ENCODE measurements at places on chromosomes 16 and 17.

DNA sequence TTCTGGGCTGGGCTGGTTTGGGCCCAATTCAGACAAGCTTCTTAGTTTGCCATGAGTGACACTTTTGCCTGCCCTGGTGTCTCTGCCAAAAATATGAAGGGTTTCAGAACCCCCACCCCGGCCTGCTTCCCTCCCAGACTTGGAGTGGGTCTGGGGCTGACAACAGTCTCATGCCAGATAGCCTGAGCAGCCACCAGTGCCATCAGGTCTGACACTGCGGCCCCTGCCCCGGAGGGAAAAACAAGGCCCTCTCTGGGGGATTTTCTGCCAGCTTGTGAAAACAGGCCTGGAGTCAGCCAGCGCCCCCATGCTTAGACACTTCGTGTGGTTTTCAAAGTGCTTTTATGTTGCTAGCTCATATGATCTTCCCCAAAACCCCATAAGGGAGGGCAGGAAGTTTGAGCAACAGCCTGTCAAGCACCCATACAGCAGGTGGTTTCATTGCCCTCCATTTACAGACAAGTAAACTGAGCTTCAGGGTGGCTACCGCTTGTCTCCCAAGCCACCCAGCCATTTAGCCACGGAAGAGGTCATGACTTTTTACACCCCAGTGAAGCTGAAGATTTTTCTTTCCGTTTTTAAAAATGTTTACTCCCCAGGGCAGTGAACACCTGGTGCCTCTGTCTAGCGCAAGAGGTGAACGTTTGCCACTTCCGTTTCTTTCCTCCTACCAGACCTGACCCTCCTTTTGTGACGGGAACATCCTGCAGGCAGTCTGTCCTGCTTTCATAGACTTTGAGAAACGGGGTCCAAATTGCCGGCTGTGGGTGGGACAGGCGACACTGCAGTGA, 300.6 kb downstream of the SEC14L1 start:
- DNase-seq, result no peak

DNA sequence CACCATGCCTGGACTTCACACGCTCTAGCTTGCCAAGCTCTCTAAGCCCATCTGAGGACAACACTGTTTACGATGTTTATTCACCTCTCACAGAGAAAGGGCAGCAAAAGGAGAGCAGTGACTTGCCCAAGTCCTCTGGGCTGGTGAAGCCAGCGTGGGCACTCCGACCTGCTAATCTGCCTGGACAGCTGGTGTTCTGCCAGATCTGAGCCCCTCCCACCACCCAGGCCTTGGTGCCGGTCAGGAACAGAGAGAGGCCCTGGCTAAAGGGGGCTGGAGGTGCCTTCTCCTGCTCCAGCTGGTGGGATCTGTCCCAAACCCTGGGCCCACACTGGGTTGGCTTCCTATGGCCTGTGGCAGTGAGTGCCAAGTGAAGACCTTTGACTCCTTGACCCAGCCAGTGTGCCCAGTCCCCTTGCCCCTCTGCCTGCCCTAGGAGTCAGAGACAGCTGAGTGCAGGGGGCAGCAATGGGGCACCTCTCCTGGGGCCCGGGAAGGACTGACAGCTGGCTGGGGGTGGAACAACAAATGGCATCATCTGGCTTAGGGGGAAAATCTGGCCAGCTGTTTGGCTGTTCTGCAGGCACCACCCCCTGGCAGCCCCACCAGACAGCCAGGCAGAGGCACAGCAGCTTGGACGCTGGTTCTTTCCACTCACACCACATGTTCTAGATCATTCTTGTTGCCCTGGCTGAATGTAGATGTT, 1.8 kb upstream of the SLC4A1 start:
- DNase-seq, result no peak

DNA sequence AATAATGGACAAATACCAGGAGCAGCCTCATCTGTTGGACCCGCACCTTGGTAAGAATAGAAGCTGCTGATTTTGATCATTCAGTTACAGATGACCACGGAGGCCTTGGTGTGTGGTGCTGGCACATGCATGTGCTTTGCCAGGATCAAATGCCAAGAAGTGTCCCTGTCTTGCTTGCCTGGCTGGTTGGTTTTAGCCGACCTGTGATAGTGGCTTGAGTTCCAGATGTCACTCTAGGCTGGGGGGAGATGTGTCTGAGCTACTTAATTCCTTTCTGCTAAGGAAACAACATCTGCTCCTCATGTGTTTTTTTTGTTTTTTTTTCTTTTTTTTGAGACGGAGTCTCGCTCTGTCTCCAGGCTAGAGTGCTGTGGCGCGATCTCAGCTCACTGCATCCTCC, 4.3 kb downstream of the TBCD start:
- no peak for DNase-seq

DNA sequence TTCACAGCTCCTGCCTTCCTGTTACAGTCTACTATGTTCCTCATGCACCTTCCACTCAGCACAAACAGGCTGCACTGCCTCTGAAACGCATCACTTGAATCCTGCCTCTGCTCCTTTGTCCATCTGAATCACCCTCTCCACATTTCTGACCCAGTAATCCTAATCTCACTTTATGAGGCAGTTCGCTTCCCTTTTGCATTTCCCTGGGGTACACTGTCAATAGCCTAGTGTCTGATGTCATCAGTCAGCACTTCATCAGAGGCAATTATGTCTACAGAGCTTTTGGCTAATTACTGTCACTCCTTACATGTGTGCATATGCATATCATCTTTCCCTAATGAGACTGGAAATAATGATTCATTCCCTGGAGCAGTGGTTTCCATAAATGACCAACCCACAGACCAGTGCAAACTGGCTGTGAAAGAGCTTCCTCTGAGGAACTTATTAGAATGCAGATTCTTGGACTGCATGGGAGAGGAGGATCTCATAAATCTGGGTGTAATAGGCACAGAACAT, 23.6 kb downstream of the CA4 start:
- peak; percentile 35 for DNase-seq

- no peak for DNase-seq
These were observed 31.1 kb downstream of the BAIAP2 start for GRCh38 chr17:81066072-81066471.

DNA sequence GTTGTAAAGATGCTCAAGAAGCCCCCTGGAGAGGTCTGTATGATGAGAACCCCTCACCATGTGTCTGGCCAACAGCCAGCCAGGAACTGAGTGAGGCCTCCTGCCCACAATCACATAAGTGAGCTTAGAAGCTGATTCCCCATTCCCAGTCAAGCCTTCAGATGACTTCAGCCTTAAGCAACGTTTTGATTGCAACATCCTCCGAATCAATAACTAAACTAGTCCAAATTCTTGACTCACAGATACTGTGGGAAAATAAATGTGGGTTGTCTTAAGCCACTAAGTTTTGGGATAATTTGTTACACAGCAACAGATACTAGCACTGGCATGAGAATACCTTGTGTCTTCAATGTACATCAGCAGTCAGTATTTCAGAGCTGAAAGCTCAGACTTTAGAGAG, 54.5 kb upstream of the HS3ST4 start:
- DNase-seq, result no peak

- DNase-seq, result no peak
These were observed 27.5 kb downstream of the KCNJ16 start for GRCh38 chr17:70102531-70102930.

DNA sequence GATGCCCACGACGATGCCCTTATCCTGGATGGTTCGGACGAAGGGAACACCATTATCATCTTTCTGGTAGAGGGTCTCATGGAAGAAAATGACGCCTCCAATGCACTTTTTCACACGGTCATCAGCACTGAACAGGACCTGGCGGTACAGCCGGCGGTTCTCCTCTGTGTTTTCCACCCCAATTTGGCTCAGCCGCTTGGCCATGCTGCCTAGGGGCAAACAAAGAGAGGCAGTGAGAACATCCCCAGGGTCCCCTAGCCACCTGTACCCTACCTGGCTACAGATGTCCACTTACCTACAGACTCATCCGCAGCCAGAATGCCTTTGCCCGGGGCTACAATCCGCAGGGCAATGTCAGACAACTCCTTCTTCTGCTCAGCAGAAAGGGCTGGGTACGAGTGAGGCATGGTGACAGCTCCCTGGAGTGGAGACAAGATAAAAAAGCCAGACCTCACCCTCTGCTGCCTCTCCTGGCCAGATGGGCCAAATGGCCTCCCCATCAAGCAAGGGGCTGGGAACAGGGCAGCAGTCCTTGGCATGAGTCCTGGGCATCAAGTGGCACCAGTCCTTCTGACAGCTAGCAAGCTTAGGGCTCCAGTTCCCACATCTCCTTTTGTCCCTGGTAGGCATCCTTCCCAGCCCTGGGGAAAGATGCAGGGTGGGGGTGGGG, 1.4 kb downstream of the ALDOC start:
- no peak for DNase-seq

GRCh38 chr17:81400154-81400977, 5.1 kb downstream of the BAHCC1 start:
- DNase-seq, result peak; percentile 74

GRCh38 chr16:410516-411178, 9.0 kb downstream of the DECR2 start:
- DNase-seq, result no peak

- DNase-seq, result peak; percentile 91
These were observed at the start of gene GIT1 for GRCh38 chr17:29589524-29590410. GIT1 (minus strand) TSS chr17:29589648; CDS start chr17:29589378, 270 bp downstream.

DNA sequence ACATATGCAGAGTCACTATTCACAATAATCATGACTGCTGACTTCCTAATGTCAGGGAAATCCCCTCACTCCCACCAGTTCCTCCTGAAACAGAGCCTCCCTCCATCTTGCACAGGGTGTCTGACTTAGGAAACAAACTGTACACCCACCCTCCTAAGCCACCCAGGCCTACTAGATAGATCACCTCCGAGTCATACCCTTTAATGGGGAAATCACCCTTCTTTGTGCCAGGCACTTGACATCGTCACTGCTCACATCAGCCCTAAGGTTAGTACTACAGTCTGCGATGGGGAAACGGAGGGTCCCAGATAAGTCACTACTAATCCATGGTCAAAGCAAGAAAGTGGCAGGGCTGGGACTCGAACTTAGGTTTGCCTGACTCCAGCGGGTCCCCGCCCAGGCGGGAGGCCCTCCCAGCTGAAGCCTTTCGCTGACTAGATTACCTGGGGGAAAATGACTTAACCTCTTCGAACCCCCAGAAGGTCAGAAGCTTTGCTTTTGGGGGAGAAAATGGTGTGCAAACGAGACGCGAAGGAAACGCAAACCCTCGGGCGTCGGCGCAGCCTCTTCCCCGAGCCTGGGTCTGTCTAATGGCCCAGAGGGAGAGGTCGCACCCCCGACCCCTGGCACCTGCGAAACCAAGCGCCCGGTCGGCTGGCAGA, 3.4 kb upstream of the MLLT6 start:
- DNase-seq, result peak; percentile 63

- peak; percentile 93 for DNase-seq
These were observed at the start of gene TEX2 for GRCh38 chr17:64263000-64263766. TEX2 (minus strand) TSS chr17:64263260; CDS start chr17:64214217, 49,043 bp downstream.

GRCh38 chr17:41777157-41777573, 9.3 kb downstream of the JUP start:
- no peak for DNase-seq

- peak; percentile 33 for DNase-seq
These were observed 18.1 kb upstream of the ARL2BP start for GRCh38 chr16:57226701-57227621.

- no peak for DNase-seq
These were observed 48.6 kb downstream of the CDRT4 start for GRCh38 chr17:15418781-15419180.

DNA sequence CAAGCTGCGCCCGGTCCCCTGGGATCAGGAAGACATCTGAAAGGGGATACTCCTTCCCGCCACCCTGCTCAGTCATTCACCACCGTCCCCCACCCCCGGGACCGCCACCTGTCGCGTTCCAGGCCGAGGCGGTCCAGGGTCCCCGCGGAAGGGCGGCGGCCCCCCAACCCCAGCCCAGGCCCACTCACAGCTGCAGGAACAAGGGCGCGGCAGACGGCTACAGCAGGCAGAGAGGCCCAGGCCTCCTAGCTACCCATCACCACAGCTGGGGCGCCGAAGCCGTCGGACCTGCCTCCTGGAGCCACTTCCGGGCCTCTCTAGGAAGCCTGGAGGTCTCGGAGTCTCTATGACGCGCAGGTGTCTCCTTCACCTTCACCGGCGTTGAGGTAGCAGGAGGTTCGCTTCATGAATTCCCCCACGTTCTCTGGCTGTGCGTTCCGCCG, at the start of gene SDR42E1:
SDR42E1 (minus strand) TSS at position 272 of the 443 bp plus-strand sequence. CDS start 10,612 bp downstream, outside the sequence.
- DNase-seq, result no peak

GRCh38 chr16:25905810-25906209, 214.1 kb downstream of the HS3ST4 start:
- DNase-seq, result no peak

DNA sequence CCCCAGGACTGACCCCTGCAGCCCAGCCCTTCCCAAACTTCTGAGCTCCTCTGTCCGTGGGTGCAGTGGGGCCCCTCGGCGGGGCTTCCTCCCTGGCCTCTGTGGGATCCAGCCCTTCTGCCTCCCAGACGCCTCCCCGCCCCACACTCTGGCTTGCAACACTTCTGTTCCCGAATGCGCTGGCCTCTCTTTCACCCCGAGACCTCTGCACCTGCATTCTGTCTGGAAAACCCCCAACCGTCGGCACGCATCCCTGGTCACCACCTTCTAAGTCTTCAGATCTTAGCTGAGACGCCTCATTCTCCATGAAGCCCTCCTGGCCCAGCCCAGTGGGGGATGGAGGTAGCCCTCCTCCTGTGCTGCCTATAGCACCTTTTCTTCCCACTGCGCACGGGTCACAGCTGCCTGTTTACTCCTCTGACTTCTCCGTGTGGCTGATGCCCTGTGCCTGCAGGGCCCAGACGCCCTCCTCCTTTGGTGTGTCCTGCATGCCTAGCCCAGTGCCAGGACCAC, 26.4 kb downstream of the TMEM235 start:
- no peak for DNase-seq

DNA sequence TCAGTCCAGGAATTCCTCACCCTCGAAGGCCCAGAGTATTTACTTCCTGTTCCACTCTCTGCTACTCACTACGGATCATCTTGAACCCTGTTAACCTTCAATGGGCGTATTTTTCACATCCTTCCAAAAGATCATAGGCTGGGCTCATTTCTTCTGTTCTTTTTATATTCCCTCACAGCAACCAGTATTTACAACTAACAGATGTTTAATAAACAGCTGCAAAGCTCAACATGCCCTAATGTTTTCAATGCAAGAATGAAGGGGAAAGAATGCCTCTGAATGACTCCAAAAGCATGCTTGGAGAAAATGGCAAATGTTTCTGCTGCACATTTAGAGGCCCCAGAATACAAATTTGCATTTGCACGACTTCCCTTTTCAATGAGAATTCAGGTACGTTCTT, 174.9 kb downstream of the ZFHX3 start:
- DNase-seq, result no peak

GRCh38 chr17:78822552-78822951, 18.1 kb downstream of the USP36 start:
- peak; percentile 100 for DNase-seq

DNA sequence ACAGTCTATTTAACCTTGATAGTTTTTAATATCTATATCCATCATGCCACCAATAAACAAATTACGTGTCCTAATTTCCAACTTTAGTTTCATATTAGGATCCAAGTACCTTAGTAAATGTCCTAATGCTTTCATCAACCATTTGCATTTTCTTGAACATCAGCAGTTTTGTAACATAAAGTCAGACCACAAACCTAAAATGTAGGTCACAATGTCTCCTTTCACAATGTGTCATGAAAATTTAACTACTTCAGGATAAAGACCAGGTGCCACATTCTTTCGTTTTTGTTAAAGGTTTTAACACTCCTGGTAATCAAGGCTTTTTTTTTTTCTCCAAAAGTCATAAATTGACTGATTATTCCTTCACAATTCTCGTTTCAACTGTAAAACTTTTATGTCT, 310.7 kb upstream of the PMFBP1 start:
- DNase-seq, result no peak

Data from ELR (cell line).